Right atrium auricular region (tissue), 2 donors: ENCODE measurements at places on chromosomes 2 and 18. TPM values are rescaled to one million over a fixed set of nuclear protein-coding genes. Genes with fewer than 3 reads are reported as not detected.

DNA sequence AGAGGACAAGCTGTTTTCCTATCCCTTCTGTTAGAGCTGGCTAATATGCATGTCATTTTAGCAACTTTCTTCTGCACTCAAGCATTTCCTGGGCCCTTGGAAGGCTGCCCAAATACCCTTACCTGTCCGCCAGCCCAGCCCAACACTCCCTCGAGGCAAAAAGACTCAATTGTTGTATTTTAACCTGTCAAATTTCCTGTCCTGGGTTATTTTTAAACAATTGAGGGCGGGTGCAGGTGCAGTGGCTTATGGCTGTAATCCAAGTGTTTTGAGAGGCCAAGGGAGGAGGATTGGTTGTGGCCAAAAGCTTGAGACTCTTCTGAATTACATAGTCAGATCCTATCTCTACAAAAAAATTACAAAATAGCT, 125.0 kb upstream of the ARHGAP28 start:
- DNase-seq = no peak

Gene ERICH2
- not detected for total RNA-seq

Gene CHST9
- 0.90 TPM for total RNA-seq

Gene NYAP2
- total RNA-seq = not detected
